Activated naive CD4-positive, alpha-beta T cell treated with Interleukin-2 at 50 U/mL for 16 hours (primary cell): ENCODE measurements at places on chromosomes 13 and 19.
A peak's percentile ranks its signal among the peaks of the same experiment; 100 is the strongest.

- no peak for DNase-seq
Observed at GRCh38 chr19:48819366-48819816, 8.6 kb upstream of the BCAT2 start.

DNA sequence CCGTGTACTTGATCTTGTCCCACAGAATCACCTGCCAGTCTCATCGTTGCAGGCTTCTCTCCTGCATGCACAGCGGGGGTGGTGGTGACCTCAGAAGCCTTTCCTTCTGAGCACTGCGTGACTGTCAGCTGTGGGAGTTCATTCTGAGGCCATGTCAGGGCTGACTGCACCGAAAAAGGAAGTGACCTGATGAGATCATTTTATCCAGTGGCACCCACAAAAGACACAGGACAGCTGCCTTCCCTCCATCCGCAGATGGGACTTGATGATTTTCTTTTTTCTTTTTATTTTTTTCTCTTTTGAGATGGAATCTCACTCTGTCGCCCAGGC lies 89.7 kb downstream of the RAB20 start:
- DNase-seq: no peak

DNA sequence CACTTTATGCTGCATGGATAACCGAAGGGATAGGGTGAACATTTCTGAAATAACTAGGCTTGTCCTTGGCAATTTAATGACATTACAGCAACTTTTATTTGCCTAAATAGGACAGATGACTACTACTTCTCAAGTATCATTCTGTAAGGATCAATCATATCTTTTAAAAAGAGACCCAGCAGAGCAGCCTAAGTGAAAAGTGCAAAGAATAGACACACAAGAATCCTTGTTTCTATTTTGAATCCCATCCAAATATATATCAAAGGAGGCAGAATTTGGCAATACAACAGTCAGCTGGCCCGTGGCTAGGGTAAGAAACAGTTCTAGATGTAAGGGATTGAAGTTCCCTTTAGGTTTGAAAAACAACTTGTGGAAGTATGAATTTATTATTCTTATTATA lies 6.9 kb downstream of the THSD1 start:
- no peak for DNase-seq

GRCh38 chr19:53823380-53824120 lies 564 bp downstream of the NLRP12 start:
- no peak for DNase-seq

GRCh38 chr19:4831304-4831978 lies at the start of gene TICAM1:
TSS of gene TICAM1 (minus strand) at chr19:4831712. CDS start at chr19:4818377, 13,335 bp downstream.
- DNase-seq: peak; percentile 85

- no peak for DNase-seq
Observed at GRCh38 chr19:13127811-13128575, 9.9 kb downstream of the NACC1 start.

DNA sequence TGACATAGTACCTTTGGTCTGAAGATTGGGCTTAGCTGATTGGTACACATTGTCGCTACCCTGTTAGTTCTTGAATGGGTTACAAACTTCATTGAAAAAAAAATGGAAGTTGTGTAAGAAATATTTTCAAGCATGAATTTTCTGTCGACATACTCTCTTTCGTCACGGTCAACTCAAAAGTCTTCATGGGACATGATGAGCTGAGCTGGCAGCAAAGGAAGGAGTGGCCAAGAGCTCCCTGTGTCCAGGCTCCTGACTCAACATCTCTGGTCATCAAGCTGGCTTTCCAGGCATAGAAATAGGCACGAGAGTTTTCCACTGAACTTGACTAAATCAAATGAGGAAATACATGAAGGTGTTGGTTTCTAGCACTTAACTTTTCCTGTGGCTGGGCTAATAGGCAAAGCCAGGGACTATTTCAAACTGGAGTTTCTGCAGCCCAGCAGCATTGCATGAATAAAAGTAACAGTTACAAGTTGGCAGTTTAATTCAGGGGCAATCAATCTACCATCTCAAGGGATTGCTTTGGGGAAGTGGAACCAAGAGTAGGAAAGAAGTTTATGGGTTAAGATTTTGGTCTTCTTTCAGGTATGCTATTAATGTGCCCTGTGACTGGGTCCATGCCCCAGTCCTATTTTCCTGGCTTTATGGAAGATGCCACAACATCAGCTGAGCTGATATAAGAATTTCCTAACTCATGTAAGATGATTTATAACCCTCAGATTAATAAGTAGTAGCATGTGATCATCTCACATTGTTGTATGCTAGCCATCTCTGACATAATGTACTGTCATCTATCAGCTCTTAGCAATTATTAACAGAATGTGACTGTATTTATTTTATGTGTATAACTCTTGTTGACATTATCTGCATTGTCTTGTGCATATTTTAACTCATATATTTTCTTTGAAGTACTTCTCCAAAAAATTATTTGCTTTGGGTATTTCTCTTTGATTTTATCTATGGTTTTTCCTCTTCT lies 385.8 kb downstream of the DLEU7 start:
- DNase-seq: no peak

DNA sequence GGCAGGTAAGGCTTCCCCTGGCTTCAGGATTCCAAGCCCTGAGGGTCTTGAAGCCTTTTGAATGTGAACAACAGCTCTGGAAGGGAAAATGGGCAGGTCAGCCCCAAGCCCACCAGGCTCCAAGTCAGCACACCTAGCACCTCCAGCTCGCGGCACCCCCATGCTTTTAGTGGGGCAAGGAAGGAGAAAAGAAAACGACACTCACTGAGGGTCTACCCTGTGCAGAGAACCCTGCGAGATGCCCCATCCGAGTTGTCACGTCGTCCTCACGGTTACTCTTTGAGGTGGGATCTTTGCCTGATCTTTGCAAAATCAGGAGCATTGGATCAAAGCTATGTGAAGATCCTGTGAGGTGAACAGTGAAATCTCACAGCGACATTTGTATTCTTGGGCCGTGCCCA lies 5.7 kb upstream of the F10 start:
- DNase-seq: no peak

GRCh38 chr19:18683958-18684641 lies 620 bp downstream of the CRTC1 start:
- no peak for DNase-seq

- DNase-seq: no peak
Observed at GRCh38 chr13:109719962-109720646, 66.3 kb downstream of the IRS2 start.

- DNase-seq: no peak
Observed at GRCh38 chr13:41150058-41150457, 17.5 kb upstream of the KBTBD6 start.

DNA sequence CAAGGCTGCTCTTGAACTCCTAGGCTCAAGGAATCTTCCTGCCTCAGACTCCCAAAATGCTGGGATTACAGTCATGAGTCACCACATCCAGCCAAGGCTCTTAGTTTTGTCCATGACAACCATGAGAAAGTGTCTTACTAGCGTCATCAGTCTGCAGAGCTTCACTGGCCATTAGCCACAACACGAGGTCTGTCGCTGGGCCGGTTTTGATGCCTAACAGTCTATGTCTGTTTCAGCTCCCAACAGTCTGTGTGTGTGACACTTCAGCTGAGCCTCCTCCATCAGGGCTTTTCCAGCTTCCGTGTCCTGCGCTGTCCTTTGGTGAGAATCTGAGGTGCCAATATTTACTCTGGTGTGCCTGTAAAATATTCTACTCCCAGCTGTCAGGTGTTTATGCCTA lies 47.6 kb downstream of the CEP89 start:
- no peak for DNase-seq

DNA sequence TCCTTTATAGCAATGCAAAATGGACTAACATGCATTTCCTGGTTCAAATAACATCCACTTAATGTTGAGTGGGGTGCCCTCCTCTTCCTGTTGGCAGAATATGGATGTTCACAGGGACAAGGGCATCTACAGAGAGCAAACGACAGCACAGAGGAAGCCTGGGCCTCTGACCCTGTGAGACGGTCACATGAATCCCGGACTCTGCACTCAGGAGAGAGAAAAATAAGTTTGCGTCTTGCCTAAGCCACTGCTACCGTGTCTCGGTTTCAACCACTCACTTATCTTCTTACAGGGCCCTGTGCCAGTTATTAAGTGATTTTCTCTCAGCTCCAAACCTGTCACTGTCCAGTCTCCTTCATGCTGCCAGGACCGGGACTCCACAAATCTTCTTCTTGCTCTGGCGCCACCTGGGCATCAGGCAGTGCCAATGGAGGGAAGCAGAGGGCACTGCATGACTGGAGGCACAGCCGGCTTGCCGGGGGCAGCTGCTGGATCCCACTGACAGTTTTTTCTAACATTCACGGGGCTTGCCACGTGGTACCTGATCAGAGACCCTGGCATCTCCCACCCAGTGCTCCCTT lies 11.8 kb downstream of the LIG1 start:
- DNase-seq: no peak

- DNase-seq: no peak
Observed at GRCh38 chr13:110841846-110842245, 73.0 kb downstream of the ANKRD10 start.

GRCh38 chr13:112181336-112182067 lies 114.6 kb downstream of the SOX1 start:
- no peak for DNase-seq

DNA sequence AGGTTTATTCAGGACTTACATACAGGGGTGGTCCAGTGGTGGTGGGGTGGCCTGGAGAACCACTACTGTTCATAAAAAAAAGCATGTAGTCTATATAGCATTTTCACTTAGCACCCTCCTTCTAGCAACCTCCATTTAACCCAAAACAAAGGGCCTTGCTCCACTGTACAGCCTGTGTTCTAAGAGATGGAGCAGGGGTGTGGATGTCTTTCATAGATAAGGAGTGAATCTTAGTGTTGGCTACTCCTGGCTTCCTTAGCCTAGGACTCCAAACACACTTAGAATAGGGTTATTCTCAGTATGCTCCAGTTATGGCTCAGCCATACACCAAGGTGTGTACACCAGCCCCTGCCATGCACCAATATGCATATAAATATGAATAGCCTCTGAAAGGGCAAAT lies 95.2 kb downstream of the ELF1 start:
- DNase-seq: no peak

DNA sequence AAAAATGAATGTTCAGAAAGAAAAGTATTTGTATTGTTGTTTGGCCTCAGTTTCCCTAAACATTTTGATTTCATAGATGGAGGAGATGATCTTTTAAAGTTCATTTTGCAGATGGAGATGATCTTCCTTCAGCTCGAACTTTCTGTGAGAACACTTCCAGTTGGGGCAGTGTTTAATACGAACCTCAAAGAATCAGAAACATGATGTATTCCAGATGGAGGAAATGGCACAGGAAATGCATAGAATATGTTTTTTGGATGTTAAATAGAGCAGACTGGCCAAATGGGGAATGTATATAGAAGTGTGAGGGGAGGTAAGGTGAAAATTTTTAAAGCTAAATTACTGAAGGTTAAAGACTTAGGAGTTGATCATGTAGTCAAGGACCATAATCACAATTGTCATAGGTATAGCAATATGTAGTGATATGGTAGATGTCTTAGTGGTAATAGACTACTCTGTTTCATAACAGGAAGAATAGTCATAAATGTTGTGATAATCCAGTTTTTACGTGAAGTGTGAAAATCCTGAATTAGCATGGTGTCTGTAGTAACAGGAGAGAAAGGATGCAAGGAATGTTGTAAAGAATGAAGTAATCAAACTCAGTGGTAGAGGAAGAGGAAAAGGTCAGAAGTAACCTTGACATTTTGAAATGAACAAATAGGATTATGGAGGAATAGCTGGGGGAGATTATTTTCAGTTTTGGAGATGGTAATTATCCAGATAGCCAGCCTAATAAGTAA lies 5.1 kb downstream of the RAP2A start:
- no peak for DNase-seq

GRCh38 chr13:97268772-97269171 lies 46.6 kb downstream of the MBNL2 start:
- DNase-seq: no peak

DNA sequence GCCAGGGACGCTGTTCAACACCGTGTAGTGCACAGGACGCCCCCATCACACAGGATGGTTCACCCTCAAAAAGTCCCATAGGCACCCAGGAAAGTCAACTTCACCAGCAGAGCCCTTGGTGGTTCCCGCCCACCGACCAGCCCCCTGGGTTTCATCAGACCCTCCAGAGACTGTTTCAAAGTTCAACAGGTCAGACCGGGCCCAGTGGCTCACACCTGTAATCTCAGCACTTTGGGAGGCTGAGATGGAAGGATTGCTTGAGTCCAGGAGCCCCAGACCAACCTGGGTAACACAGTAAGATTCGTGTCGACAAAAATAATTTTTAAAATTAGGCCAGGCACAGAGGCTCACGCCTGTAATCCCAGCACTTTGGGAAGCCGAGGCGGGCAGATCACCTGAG lies 61.0 kb downstream of the MYO9B start:
- no peak for DNase-seq

DNA sequence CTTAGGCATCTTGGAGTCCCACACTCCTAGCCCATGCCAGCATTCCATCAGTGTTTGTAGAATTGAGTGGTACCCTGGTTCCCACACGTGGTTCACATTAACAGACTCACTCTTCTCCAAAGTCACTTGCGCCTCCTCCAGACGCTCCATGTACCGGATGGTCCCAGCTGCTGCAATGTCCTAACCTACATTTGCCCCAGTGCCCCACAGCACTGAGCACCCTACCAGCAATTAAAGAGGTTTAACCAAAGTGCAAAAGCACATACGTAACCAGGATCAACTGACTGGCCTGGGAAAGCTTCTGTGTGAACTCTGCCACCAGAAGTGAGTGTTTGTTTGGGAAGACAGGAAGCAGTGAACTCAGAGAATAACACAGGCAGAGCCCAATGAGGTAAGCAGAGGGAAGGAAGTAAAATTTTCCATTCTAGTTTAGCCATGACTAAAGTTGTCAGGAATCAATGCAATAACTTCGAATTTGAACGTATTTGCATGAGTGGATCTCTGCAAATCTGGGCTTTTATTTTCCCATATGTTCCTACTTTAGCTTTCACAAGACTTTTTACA lies 7.3 kb upstream of the MEDAG start:
- DNase-seq: no peak

DNA sequence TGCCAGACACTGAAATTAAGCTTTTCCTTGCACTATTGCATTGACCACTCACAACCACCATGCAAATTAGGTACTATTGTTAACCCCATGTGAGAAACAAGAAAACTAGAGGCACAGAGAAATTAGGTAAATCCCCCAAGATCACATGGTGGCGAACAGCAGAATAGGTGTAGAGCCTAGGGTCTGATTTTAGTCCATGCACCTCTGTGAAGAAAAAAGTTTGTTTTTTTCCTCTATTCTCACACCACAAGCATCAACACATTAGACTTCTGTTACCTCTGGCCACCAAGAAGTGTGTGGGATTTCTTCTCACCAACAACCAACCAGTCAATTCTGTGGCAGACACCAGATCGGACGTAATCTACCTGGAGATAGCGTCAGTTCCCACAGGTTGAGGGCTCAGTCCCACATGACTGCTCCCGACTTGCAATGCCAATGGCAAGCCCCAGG lies 391.9 kb downstream of the COG6 start:
- no peak for DNase-seq

DNA sequence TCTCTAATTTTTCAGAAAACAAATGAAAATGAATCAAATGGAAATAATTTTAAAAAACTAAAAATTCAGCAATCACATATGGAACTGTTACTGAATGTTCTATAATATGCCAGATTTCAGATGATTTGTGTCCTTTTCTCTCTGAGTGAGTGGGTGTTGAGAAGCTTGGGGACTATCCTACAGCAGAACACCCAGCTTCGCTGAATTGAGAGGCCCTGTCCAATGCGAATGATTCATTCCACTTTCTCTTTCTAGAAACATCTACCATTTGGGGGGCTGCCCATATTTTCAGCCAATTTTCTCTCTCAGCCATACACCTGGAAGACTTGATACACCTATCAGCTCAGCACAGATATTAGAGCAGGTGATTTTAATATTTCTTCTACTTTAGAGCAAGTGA lies 1666.7 kb downstream of the EFNB2 start:
- DNase-seq: no peak

GRCh38 chr13:110581506-110582185 lies 20.1 kb upstream of the RAB20 start:
- no peak for DNase-seq
